ENCODE measurements at places on chromosomes 12 and 14.

DNA sequence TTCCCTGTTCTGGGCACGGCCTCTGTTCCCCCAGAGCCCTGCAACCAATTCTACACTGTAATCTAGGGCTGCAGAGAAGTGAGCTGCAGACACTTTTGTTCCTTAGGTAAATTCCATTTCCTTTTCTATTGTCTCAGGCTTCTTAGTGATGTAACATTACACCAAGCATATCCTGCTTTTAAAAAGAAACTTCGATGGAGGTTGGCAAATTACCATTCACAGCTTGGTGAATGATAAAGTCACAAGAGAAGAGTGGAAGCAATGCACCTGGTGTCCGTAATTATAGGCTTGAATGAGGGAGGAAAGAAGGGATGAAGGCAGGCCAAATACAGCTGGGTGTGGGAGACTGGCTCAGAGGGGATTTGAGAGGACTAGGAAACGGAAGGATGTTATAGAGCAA is 68.6 kb downstream of the PPM1A start:
- no peak for DNase-seq

DNA sequence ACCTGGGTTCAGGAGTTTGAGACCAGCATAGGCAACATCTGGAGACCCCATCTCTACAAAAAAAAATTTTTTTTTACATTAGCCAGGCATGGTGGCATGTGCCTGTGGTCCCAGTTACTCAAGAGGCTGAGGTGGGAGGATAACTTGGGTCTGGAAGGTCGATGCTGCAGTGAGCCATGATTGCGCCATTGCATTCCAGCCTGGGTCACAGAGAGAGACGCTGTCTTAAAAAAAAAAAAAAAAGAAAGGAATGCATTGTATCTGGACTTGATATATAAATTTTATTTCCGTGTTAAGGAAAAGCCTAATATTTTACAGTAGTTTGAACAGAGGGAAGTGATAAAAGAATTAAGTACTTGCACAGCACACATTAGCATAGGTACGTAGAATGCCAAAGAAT is 97.2 kb downstream of the ZC3H14 start:
- no peak for DNase-seq

DNA sequence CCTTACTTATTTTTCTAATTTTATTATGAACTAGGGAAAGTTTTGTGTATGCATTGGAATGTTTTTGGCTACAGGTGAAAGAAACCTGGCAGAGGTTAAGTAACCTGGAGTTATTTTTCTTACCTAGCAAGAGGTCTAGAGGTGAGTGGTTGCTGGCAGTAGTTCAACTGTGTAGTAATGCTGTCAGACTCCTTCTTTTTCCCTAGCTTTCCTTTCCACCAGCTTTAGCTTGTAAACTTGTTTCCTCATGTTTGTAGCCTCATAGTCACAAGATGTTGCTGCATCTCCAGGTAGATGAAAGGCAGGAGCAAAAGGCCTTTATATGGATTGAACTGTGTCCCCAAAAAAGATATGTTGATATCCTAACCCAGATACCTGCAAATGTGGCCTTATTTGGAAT is 105.1 kb upstream of the AMIGO2 start:
- no peak for DNase-seq

DNA sequence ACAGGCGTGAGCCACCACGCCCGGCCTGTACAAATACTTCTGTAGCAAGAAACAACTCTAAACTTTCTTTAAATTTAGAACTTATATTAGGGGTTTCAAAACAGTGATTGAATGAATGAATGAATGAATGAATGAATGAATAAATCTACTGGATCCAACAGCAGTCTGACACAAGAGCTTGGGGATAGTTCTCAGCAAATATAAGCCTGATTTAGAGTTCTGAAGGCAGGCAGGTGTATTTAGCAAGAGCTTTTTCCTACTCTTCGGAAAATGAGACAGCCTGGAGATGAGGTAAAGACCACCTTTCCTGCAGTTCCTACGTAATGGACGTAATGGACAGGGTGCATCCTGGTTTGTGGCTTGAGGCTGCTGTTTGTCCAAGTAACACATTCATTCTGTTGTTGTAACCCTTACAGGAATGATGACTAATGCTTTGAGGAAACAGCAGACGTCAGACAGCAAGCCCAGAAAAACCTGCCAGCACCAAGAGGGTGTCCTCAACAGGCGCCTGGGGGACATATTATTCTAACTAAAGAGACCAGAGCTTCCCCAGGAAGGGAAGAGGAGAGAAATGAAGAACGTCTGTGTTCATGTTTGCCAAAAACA is 277.4 kb upstream of the SOX5 start:
- no peak for DNase-seq

- DNase-seq: no peak
Measured at GRCh38 chr14:61838661-61839245, 76.5 kb downstream of the SNAPC1 start.

DNA sequence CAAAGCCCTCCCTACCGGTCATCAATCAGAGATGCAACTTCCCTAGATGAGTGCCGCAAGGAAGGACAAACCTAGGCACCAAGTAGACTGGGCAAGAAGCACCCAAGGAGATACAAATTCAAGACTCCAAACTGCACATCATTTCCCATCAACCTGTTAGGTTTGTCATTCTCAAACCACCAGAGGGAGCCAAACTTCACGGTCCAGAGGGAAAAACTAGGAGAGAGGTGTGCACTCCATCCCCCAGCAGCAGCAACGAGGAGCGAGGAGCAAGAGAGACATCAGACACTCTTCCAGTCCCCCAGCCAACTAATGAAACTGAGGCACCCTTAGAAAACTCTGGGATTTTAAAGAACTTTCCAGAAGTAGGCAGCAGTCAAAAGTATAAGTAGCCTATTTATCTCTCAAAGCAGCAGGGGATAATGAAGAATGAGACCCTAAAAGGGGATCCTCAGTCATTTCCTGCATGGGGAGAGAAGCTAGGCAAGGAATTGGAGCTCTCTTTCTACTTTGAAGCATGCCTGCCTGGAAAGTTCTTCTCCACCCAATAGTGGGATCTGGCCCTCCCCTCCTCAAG is 37.0 kb upstream of the NT5DC3 start:
- DNase-seq: peak; percentile 57

- DNase-seq: no peak
Measured at GRCh38 chr14:90558983-90559590, 162.3 kb downstream of the CALM1 start.

- no peak for DNase-seq
Measured at GRCh38 chr12:121470751-121471150, 70.8 kb downstream of the RNF34 start.

DNA sequence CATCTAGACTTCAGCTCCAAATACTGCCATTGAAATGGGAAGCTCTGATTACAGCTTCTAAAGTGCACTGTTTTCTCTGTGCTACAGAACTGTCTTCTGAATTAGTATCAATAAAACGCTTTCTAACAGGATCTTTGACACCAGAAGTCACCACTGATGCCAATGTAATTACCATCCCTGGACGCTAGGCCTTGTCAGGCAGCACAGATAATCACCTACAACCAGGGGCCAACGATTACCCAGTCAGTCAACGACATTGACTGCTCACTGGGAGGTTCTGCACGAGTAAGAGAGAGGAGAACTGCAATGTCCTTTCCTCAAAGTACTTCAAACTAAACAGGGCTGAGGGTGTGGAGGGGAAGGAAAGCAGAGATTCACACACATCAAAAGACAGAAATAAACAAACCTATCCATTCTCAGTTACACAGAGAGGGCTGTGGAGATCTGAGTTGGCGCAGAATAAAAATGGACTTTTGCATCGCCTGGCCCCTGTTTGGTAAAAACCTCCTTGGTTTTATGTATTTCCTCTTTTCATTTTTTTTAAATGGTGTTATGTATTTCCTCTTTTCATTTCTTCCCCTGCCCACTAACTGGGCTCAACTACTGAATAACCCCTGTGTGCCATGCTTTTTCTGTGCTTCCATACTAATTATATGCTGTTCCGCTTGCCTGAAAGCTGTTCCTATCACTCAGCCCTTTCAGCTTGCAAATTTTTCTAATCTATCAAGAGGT is 492.2 kb downstream of the APAF1 start:
- DNase-seq: no peak

GRCh38 chr14:59004012-59004411 is 184.5 kb upstream of the DAAM1 start:
- no peak for DNase-seq

DNA sequence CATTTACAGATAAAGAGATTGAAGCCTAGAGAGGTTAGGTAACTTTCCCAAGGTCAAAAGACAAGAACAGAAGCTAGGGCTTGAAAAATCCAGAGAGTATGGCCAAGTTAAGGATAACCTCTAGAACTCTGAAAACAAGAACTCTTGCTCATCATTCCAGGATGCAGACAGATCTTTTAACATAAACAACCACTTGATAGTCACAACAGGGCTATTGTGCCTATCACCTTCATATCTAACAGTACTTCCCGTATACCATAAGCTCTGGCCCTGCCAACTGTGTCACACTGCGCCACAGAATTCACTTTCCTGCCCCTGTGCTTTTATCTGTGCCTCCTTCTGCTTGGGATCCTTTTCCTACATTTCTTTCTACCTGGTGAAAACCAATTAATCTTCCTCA is 18.2 kb downstream of the ERP29 start:
- no peak for DNase-seq

DNA sequence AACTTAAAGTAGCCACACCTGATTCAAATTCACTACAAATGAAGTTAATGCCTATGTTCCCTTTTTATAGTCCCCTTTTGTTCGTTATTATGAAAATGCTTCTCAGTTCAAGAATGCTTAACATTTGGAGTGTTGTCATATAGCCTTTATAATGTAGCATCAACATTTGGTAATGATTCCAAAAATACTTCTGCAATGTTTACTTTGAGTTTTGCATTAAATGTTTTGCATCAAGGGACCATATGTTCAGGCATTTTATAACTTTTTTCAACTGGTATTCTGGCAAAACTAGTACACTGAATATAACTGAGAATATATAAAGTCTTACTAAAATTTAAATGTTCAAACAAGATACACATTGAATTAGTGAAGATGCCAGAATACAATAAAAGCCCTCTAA is 209.6 kb upstream of the SLC16A7 start:
- DNase-seq: no peak

DNA sequence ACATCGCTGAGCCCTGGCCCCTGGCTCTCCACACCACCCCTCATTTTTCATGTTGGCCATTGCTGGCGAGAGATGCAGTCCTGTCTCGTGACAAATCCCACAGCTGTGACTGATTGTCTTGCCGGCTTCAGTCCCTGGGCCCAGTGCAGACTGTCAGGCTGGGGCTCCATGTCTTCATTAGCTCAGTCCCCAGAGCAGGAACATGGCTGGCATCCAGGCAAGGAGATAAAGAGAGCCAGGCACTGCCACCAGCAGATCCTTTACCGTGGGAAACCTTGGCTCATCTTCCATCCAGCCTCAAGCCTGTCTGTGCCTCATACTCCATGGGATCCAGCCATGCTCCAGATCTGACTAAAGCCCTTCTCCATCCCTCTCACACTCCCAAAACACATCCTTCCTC is 284.7 kb upstream of the FKBP4 start:
- DNase-seq: no peak

DNA sequence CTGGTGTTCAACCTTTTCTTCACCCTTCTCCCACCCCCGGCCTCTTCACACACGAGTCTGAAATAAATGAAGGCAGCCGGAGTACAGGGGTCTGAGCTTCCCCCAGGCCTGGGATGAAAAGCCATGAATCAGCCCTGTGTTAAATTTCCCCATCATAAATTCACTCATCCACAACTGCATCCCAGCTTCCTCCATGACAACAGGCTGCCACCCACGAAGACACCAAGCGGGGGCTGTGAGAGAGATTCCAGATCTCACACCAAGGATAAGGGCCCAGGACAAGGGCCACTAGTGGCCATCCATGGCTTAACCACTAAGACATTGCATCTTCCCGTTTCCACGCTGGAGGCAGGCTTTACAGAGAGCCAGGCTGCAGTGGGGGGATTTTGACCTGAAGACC is 93.9 kb upstream of the NCOR2 start:
- DNase-seq: no peak

- DNase-seq: no peak
Measured at GRCh38 chr14:54094765-54095164, 138.1 kb upstream of the BMP4 start.

- DNase-seq: no peak
Measured at GRCh38 chr12:117192057-117192456, 1.8 kb upstream of the FBXO21 start.

GRCh38 chr14:56608689-56609088 is 29.1 kb downstream of the TMEM260 start:
- DNase-seq: no peak

DNA sequence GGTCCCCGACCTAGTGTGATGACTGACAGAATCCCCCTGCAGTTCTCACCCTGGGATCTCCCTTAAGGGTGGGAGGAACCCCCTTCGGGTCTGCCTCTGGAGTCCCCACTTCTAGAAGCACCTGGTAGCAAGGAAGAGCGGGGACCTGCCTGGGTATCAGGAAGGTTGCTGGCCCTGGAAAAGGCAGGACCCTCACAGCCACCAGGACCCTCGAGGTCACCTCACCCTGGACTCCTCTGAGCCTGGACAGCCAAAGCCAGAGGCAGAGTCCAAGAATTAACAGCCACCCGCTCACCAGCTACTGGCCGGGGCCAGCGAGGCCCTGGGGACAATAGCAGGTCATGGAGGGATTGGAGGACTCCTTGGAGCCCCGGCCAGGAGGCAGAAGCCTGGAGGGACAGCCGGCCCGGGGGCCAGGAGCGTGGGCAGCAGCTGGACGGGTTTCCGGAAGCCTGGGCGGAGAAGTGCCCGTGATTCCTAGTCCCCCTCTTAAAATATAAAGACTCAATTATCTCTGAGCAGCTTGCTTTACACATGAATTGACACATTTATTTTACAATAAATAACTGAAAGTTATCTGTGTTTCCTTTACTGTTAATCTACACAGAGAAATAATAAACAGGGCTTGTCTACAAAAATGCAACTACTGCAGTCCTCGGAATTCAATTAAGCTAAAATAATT is 17.5 kb downstream of the BCL11B start:
- no peak for DNase-seq

GRCh38 chr12:68675101-68675842 is 11.5 kb upstream of the NUP107 start:
- peak; percentile 47 for DNase-seq

GRCh38 chr12:130437555-130438242 is 100.0 kb downstream of the PIWIL1 start:
- DNase-seq: no peak

- no peak for DNase-seq
Measured at GRCh38 chr14:95327558-95328374, 8.1 kb upstream of the CLMN start.

- DNase-seq: no peak
Measured at GRCh38 chr12:130577351-130577750, 138.7 kb downstream of the RIMBP2 start.

- DNase-seq: no peak
Measured at GRCh38 chr12:111412830-111413441, 7.2 kb downstream of the SH2B3 start.

GRCh38 chr14:101843665-101844064 is 82.2 kb downstream of the PPP2R5C start:
- DNase-seq: peak; percentile 68

- DNase-seq: peak; percentile 81
Measured at GRCh38 chr12:45991284-45992249, 1.2 kb upstream of the SCAF11 start.

- DNase-seq: no peak
Measured at GRCh38 chr12:128445415-128446127, 178.6 kb downstream of the TMEM132C start.
